CD4-positive, alpha-beta T cell treated with Interleukin-6 at 100 ng/mL for 8 hours (primary cell): ENCODE measurements at places on chromosomes 16 and 17.
A peak's percentile ranks its signal among the peaks of the same experiment; 100 is the strongest.

- DNase-seq: no peak
These were observed 151.9 kb upstream of the GSE1 start for GRCh38 chr16:85461022-85461813.

- DNase-seq: no peak
These were observed 3.5 kb downstream of the ACBD4 start for GRCh38 chr17:45138911-45139532.

DNA sequence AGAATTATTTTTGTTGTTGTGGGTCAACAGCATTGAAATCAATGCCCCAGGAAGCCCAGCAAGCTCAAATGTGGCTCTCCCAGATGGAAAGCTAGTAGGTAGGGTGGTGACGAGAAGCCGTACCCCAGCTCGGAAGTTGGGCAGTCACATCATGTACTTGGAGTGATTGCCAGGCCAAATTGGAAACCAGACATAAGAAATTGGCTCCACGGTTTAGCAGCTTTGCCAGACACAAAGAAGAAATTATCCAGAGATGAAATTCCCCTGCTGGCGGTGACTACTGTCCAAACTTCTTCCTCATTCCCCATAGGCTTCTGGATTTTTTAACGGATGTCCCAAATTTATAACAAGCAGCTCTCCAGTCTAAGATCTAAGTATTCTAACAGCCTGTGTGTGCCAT, 95.9 kb downstream of the OR1D5 start:
- no peak for DNase-seq

DNA sequence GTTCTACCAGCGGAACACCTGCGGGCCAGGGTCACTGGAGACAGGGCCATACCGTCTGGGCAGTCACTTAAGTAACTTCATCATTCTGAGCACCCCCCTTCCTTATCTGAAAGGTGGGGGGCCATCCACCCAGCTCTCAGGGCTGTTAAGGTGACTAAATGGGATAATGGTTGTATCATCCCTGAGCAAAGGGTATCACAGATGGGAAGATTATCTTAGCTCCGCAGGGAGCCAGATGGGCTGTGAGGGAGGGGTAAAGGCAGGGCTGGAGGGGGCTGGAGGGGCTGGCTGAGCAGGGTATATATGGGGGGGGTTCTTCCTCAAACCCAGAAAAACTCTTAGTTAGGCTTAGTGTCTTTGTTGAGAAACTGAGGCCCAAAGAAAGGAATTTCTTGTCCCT, 2.9 kb upstream of the CACNA1G start:
- no peak for DNase-seq

DNA sequence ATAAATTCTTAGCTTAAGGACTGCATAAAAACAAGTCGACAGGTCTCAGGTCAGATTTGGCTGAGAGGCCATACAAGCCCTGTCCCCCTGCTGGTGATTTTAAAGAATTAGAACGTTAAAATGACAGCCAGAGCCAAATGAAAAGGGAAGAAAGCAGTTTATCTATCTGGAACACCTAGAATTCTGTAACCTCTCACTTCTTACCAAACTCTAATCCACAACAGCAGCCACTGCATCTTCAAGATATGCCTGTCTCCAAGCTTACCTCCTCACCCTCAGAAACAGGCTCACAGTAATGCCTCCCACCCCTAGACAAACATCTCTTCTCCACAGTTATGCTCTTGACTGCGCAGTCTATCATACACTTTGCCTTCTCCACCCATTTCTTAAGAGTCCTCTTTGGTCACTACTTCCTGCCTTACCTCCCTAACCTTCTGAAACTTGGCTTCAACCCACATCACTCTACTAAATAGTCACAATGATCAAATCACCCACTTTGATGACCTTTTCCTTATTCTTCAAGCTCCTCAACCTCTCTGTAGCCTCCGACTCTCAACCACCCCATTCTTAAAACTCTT, 14.2 kb downstream of the ANKFY1 start:
- DNase-seq: no peak

DNA sequence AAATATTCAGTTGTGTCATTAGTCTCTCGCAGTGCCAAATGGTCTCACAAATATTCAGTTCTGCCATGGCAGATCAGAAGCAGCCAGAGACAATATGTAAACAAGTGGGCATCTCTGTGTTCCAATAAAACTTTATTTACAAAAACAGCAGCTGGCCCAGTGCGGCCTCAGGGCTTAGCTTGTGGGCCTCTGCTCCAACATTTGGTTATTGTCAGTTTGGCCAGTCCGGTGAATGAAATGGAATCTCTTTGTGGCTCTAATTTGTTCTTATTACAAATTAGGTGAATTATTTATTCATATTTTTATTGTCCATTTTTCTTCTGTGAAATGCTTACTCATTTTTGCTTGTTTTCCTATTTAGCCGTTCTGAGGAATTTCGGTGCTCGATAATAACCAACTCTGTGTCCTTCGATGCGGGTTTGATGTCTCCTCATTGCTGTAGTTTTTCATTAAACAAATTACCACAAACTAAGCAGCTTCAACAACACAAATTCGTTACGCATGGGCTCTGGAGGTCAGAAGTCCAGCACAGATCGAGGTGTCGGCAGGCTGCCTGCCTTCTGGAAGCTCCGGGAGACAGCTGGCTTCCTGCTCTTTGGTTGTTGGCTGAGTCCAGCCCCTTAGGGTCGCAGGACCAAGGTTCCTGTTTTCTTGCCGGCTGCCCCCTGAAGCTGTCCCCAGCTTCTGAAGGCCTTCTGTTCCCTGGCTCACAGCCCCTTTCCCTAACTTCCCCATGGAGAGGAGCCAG, 4.1 kb upstream of the SLC38A10 start:
- no peak for DNase-seq

DNA sequence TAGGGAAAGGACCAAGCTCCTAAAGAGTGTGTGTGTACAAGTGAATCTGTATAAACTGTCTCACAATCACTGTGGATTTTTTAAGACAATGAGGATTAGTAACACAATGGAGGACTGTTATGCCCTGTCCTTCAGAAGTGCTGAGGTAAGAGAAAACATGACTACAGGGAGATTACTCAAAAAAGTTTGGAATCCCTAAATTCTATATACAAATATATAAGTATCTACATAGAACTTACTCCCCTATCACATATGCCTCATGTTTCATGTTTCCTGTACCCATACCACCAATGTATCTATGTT, 81.9 kb downstream of the STH start:
- no peak for DNase-seq

GRCh38 chr17:82544431-82545070, 25.0 kb downstream of the FOXK2 start:
- DNase-seq: no peak

DNA sequence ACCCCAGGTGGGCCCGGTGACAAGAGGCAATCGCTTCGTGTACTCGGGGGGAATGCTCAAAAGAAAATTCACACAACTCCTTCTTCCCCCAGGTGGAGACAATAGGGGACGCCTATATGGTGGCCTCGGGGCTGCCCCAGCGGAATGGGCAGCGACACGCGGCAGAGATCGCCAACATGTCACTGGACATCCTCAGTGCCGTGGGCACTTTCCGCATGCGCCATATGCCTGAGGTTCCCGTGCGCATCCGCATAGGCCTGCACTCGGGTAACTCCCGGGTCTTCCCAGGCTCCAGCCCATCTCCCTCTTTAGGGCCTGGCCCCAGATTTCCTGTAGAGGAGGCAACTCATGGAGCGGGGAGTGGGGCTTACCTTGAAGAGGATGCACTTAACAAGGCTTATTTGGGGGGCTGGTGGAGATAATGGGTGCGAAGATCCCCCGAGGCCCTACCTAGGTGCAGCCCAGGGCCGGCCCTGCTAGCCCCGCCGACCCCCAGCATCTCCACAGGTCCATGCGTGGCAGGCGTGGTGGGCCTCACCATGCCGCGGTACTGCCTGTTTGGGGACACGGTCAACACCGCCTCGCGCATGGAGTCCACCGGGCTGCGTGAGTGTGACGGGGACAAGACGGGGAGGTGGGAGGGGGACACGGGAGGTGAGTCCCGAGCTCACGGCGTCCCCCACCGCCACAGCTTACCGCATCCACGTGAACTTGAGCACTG, 13.0 kb downstream of the GUCY2D start:
- no peak for DNase-seq

DNA sequence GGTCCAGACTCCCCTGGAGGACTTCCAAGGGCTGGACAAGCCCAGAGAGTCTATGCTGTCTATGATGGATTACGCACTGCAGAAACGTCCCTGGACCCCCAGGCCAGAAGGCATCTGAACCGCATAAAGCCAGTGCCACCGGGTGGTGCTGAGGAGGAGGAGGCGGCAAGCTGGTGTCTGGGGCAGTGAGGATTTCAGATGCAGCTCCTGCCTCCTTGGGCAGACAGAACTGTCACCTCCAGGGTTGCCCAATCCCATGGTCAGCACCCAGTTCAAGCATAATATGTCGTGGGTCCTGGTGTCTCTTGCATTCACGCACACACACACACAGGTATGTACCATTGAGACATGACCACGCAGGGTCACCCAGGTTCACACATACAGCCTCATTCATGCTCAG, 25.6 kb downstream of the RAP1GAP2 start:
- no peak for DNase-seq

GRCh38 chr16:67939507-67940445, 3.1 kb upstream of the PSMB10 start:
- peak; percentile 40 for DNase-seq

GRCh38 chr16:67552476-67552875, 9.8 kb upstream of the CTCF start:
- no peak for DNase-seq

DNA sequence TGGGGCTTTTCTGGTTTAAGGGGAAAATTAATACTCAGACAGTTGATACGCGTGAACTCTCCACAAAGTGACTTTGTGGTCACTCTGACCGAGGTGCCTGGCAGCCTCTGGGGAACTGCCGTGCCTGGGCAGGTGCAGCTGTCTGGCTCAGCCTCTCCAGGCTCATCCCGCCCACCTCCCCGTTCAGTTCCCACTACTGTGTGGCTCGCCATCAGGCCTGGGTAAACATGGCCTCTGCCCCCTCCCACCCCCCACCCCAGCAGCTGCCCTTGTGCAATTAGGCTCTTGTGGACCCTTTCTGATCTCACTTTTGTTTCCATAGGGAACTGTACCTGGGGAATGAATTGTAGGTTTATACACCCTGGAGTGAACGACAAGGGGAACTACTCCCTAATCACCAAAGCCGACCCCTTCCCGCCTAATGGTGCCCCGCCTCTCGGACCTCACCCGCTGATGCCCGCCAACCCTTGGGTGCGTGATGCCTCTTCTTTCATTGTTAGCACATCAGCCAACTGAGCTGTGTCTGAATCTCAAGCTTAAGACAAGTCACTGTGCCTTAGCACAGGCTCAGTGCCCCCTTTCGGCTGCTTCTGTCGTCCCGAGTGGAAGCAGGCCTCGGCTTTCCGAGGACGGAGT, 27.8 kb downstream of the ZC3H18 start:
- no peak for DNase-seq

- DNase-seq: no peak
These were observed 3.7 kb upstream of the HSD17B2 start for GRCh38 chr16:82031116-82032084.

- no peak for DNase-seq
These were observed 40.8 kb upstream of the MED13 start for GRCh38 chr17:62105861-62106260.

DNA sequence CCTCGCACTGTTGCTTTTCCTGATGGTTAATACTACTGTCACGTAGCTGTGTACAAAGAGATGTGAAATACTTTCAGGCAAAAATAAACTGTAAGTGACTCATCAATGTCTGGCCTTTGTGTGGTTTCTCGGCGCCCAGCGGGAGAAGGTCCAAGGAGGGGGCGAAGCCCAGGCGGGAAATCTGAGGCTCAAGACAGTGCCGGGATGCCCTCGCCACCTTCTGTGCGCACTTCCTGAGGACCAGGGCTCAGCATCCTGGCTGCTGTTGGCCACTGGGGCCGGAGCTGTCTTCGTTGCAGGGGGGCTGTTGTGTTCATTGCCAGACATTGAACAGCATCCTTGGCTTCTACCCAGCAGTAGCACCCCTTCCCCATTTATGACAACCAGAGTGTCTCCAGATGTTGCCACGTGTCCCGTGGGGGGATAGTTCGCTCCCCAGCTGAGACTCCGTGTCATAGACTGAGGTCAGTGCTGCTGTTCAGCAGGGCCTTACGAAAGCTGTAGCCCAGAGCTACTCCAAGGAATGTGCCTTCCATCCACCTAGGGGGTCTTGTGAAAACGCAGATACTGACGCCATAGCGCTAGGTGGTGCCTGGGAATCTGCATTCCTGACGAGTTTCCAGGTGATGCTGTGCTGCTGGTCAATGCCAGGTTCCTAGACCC, 67.3 kb upstream of the PLCG2 start:
- no peak for DNase-seq

GRCh38 chr17:79019632-79020584, 4.1 kb upstream of the C1QTNF1 start:
- DNase-seq: peak; percentile 48

DNA sequence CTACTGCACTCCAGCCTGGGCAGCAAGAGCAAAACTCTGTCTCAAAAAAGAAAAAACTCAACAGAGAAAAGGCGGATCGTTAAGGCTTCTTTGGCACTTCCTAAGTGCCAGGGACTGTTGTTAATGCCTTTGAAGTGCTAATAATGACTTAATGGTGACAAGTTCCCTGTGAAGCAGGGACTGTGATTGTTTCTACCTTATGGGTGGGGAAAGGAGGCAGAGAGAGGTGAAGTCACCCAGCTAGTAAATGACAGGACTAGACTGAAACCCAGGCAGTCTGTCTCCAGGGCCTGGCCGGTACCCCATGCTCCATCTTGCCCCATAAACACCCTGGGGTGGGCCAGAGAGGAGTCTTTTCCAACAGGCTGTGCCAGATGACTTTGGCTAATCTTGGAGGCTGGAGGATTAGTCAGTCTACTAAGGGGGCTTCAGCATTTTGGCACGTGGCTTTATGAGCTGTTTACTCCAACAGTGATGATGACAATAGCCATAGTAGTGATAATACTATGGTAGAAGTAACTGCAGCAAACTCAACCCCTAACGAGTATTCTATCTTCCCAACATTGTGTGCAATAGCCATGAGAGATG, 26.9 kb downstream of the ABCC1 start:
- DNase-seq: no peak

DNA sequence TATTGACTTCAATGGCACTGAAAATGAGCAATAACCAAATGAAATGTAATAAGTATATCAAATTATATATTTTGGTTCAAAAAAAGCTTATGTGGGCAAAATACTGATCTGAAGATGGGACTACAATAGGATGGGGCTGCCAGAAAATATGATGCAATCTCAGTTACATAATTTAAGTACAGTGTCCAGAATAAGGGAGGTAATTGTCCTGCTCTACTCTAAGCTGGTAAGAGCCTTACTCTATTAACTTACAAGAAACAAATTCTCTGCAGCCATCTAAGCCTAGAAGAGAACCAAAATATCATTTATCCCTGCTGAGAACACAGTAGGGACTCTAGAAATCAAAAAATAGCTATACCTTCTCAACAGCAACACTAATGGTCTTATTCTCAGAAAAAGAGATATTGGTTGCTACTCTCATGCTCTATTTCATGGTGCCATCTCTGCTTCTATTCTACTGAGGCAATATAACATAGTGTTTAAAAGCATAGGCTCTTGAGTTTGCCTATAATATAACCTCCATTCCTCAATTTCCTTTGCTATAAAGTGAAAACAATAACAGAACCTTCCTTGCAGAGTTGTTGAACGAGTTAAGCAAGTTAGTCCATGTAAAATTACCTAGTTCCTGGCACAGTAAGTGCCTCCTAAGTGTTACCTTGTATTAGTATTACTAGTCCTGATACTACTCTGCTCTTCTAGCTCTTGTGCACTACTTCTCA, 19.9 kb downstream of the NQO1 start:
- DNase-seq: no peak

GRCh38 chr17:39933912-39934311, 6.4 kb downstream of the LRRC3C start:
- DNase-seq: no peak
